CD4-positive, alpha-beta T cell treated with Interleukin-21 for 1 hour (primary cell): ENCODE measurements at places on chromosomes 1 and 21.

DNA sequence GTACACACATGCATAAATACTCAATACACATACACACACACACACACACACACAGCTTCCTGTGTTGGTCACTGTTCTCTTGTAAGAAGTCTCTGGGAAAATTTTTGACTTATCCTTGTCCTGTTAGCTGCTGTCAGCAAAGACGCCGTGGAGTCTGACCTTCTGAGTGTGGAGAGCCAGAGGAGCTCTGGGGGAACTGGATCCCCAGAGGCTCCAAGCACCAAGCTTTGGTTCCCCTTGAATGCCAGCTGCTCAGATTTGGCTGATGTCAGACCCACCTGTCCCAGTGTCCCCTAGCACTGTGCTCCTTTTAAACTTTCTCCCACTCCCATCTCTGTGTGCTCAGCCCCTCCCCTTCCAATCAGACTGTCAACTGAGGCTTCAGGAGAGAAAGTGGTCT is 319.1 kb downstream of the CAMTA1 start:
- DNase-seq = no peak

DNA sequence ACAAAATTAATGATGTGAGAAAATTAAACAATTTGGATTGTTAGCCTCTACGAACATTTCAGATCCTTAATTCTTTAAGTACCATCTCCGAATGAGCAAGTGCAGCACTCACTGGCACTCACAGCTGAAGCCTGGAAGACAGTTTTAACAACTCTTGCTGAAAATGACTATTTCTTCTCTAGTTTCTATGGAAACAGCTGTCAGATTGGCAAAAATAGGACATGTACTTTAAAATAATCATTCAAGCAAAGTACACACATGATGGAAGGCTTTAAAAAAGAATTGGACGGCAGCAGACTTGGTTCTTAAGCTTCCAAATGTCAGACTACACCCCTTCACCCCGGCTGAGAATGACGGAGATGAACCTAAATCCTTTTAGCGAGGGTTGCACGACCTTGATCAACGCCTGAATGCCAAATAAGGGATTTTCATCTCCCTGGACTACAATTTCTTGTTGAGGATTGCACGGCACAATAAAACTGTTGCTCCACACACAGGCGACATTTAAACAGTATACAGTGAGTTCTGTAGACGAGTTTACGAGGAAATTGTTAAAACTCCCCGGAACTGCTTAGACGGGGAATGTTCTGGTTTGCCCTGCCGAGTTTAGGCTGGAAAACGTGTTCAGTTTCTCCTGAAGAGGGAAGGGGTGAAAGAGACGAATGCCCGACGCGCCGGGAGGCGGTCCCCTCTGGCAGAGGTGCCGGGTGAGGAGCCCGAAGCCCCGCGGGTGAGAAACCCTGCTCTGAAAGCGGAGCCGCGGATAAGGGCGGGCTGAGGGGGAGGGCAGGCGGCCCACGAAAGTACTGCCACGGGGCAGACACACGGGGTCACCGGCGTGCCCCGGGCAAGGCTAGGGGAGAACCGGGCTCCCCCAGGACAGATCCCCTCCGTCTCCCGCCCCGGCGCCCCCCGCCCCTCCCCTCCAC is 671 bp downstream of the OMA1 start:
- DNase-seq = peak; percentile 84

DNA sequence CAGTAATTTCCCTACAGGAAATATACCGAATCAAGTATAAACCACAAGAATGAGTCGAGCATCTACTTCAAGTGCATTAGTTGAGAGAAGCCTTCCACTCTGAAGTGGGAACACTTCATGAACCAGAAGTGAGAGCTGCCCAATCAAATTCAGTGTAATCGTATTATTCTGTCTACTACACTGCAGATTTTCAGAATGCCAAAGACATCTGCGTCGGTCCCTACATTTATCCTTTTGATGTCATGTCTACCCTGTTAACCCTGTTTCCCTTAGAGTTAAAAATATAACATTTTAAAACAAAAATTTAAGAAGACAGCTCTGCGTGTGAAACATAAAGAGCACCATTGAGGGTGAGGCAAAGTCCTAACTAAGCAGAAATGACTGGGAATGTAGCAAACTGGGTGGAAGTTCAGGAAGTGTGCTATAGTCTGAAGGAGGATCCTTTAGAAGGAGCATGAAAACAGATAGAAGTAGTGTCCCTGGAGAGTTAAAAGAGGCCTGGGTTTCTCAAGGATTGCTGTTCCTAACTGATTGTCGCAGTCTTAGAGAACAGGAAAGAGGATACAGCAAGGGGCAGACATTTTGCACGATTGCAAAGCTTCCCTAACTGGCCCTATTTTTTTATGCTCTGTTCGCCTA is 291.2 kb downstream of the PTPRC start:
- DNase-seq = peak; percentile 43

- DNase-seq = no peak
These were observed 78.3 kb upstream of the MORC3 start for GRCh38 chr21:36241717-36242116.

DNA sequence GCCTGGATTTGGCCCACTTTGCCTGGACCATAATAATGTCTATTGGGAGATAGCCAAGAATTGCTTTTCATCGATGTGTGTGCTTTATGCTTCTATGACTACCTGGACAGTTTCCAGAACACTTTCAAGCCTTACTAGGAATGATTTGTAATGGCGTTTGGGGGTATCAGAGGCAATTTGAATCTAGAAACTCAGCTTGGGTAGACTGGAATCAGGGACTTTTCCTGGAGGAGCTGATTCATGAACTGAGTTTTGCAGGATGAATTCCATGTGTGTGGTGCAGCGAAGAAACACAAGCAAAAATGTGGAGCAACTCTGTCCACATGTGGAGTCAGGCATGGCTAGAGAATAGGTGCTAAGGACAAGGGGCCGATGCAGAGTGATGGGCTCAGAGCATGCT is 11.9 kb upstream of the TMEM61 start:
- DNase-seq = no peak

DNA sequence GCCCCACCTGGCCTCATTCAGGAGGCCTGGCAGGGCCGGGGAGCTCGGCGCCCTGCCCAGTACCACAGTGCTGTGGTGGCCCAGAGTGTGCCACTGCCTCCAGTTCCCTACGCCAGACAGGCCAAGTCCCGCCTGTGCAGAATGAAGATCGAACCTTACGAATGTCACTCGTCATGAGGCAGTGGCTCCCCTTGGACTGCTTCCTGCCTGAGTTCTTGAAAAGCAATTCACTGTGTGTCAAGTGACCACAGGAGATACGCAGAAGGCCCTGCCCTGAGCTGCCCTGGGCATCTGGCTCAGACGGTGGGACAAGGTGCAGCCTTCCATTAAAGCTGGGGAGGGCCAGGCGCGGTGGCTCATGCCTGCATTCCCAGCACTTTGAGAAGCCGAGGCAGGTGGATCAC is 49.6 kb upstream of the LRP8 start:
- no peak for DNase-seq

GRCh38 chr1:66752000-66752592 is at the start of gene DYNLT5:
DYNLT5 (plus strand) TSS chr1:66752459; CDS start chr1:66754659, 2,200 bp downstream.
- DNase-seq = no peak

DNA sequence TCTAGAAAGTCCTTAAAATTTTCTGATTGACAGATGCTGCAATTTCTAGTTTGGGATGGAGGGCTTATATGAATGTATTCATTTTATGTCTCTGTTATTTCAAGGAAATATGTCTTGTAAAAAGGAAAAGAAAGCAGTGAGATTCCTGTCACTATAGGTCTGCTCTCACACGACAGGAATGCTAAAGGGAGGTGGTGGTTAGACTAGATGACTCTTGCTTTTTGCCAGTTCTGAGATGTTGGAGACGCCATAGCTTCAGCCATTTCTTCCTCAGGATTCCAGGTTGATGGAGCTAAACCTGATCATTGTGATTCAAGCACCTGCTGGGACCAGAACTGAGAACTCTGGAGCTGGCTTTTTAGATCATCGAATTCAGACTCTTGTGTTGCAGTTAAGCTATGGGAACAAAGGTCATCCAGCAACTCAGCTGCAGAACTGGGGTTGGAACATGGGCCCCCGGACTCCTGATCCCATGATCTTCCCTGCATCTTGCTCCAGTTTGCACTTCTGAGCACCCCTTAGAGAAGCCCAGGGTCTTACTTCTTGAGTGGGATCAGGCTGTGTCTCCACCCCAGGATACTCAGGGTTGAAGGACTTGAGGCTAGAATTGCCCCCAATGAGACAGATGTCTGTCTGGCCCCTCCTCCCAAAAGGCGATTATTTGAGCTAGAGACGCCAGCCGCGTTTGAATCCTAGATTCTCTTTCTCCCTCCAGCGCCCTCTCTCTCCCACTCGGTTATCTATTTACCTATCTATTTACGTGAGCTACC is 46.7 kb upstream of the FOXO6 start:
- DNase-seq = no peak

- DNase-seq = no peak
These were observed 10.7 kb downstream of the PLA2G5 start for GRCh38 chr1:20080441-20081352.

GRCh38 chr21:36045993-36046392 is 14.3 kb downstream of the SETD4 start:
- no peak for DNase-seq

- DNase-seq = no peak
These were observed 180.6 kb upstream of the EDN2 start for GRCh38 chr1:41664861-41665640.
